MCF 10A (cell line): ENCODE measurements at places on chromosomes 3 and 15. TPM values are rescaled to one million over a fixed set of nuclear protein-coding genes. Genes with fewer than 3 reads are reported as not detected.

DNA sequence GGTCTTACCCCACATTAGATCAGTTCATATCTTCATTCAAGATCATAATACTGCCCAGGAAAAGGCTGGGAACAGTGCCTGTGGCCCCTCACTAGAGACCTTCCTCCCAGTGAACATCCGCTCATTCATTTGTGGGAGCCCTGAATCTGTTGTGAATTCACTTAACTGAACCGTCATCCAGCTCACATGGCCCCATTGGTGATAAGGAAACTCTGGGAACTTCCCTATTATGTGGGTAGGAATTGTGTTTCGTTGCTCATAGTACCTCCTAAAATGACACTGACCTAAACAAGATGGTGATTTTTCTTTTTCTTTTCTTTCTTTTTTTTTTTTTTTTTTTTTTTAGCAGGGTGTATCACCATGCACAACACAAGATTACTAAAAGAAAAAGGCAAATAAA lies 6.8 kb upstream of the MESP2 start:
- DNase-seq: no peak

DNA sequence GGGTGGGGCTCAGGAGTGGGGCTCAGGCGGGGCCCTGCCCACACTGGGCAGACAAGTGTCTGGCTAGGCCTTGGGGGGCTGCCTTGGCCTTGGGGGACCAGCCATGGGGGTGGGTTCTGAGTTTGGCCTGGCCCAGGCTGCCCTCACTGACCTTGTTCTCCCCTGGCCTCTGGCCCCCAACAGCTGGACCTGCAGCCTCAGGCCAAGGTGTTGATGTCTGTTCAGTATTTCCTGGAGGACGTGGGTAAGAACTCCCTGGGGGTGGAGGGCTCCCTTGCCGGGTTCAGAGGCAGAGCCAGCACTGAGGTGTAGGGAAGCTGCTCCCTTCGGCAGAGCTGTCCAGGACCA lies 20.0 kb downstream of the PRKCD start:
- DNase-seq: no peak

DNA sequence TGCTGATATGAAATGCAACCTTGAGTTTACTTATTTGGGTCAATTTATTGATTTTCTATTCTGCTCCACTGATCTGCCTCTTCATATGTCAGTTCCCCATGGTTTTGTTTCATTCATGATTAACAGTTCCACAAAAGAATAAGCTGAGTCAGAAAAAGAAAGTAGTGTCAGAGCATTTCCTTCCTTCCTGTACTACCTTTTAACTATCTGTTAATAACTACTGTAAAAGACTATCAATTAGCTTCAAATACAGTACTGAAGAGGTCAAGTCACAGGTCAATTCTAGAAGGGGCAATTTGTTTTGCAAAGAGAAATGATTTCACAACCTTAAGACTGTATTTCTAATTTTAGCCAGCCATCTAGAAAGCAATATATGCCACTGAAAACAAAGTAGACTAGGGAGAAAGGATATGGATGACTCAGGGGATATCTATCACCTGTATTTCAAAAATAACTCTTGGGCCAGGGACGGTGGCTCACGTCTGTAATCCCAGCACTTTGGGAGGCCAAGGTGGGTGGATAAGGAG lies 129.5 kb downstream of the TFDP2 start:
- peak; percentile 35 for DNase-seq

GRCh38 chr3:21041621-21042020 lies 709.4 kb downstream of the ZNF385D start:
- DNase-seq: peak; percentile 40

DNA sequence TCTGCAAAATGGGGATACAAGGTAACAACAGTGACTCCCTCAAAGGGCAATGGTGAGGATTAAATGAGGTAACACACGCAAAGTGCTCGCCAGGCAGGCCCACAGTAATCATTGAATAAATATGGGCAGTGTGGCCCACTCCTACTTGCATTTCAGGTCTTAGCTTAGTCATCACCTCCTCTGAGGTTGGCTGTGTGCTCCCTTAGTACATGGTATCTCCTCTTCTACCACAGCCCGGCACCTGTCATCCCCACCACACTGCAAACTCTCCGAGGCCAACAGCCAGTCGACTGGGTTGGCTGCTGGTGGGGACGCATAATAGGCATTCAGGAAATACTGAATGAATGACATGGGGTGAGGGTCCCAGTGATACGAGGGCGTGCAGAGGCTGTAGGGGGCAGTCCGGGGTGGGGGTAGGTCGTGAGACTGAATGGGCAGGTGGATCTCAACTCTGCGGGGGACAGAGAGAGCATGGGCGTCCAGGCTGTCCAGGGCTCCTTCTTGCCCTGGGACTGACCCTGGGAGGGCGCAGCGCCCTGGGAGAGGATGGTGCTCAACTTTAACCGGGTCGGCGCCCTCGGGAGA lies 375 bp upstream of the MYZAP start:
- no peak for DNase-seq

DNA sequence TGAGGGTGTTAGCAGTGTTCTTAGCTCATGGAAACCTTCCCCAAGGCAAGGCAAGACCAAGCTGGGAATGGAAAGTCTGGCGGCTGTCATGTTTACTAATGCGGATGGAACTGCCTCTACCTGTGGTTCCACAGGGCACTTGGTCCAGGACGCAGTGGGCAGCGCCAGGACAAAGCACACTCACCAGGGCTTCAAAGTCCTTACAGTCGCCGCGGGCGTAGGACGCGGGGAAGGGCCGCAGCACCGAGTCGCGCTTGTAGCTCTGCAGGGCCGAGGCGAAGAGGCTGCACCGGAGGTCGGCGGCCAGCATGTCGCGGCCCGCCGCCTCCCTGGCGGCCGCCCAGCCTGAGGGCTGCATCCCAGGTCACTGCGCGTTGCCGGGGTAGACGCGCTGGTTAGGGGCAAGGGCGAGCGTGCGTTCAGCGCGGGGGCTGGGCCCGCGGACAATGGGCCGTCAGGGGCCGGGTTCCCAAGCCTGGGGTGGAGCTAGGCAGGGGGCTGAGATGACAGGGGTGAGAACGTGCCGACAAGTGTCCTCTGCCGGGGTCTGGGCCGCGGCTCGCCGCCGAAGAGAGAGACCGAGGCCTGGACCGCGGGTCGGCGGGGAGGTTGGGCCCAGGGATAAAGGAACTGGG lies 497 bp downstream of the PARP16 start:
- DNase-seq: peak; percentile 40

DNA sequence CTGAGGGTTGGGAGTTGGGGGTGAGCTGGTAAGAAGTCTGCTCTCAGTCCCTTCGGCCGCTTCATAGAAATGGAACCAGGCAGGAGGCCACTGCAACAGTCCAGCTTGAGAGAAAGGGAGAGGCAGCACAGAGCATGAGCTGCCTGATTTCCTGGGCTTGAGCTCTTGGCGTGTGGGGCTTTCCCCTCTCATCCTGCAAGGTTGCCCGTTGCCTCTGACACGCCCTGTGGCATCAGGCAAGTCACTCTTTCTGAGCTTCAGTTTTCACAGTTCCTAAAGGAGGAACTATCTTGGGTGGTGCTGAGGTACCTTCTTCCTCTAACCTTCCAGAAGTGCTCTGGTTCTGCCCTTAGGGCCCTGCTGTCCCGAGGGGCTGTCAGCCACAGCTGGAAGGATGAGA lies 4.9 kb downstream of the MESP2 start:
- DNase-seq: peak; percentile 52

- peak; percentile 61 for DNase-seq
Observed at GRCh38 chr3:54830658-54831057, 97.2 kb downstream of the LRTM1 start.

DNA sequence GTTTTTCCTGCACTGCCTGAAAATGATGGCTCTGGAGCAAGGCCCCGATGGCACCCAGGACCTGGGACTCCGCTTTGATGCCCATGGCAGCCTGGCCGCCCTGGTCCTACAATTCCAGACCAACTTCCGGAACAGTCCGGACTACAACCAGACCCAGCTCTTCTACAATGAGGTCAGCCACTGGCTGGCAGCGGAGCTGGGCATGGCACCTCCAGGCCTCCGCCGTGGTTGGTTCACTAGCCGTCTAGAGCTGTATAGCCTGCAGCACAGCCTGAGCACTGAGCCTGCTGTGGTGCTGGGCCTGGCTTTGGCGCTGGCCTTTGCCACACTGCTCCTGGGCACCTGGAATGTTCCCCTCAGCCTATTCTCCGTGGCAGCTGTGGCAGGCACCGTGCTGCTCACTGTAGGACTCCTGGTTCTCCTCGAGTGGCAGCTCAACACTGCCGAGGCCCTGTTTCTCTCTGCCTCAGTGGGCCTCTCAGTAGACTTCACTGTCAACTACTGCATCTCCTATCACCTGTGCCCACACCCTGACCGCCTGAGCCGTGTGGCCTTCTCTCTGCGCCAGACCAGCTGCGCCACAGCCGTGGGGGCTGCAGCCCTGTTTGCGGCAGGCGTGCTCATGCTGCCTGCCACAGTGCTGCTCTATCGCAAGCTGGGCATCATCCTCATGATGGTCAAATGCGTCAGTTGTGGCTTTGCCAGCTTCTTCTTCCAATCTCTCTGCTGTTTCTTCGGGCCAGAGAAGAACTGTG lies 10.9 kb downstream of the DISP2 start:
- DNase-seq: no peak

DNA sequence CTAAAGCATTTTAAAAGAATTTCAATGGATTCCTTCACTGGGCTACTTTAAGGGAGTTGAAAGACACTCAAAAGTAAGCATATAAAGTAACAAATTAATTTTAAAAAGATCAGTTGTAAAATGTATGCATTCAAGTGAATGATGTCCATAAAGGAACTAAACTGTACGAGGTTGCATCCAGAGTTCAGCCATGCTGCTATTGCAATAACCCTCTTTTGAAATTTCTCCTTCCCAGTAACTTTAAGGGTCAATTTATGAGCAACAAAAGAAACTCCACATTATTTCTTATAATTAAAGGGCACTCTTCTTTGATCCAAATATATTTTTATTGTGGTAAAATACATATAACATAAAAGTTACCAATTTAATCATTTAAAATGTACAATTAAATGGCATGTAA lies 22.9 kb downstream of the BTLA start:
- DNase-seq: no peak

The SEMA3F gene
- 34.6 and 51.5 TPM in 2 replicates for total RNA-seq

The PLSCR2 gene
- total RNA-seq: not detected in 2 replicates

The ARRDC4 gene
- total RNA-seq: 36.0 and 39.8 TPM in 2 replicates

The MOBP gene
- 0.21 TPM in 1 of 2 replicates, not detected in the other for total RNA-seq

The SPTSSB gene
- not detected in 2 replicates for total RNA-seq

The LRTM1 gene
- not detected in 2 replicates for total RNA-seq
